CD4-positive, alpha-beta T cell treated with Interleukin-17A for 1 hour (primary cell): ENCODE measurements at places on chromosomes 13 and 19.

DNA sequence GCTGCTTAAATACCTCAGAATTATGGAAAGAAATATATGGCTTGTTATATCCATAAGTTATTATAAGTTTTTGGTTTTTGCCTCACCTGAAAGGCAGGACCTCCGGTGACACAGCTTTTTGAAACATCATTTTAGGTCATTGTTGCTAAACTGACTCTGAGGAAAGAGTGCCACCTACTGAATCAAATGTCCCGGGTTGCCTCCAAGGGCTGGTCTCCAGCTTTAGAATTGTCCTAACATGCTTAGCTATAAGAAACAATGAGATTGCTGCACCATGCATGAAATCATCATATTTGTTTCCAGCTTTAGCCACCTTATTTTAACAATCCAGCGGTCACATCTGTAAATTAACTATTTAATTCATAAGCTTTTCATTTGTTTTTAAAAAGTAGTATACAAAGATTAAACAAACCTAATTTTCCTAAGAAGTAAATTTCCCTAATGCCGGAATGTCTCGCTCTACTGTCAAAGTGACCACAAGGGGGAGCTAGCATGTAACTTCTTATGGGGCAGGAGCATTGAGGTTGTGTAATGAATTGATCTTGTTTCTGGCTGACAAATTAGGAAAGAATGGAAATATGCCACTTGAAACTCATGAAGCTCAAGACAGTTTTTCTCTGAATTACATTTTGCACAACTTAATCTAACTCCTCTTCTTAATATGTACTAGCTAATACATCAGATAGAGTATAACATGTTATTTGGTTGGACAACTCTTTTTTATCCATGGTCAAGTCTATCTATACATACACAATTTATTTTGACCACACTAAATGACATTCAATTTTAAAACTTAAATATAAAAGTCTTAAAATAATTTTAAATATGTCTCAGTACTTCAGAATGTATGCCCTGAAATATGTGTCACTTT lies 6.7 kb upstream of the PCDH17 start:
- peak; percentile 29 for DNase-seq

GRCh38 chr19:2032296-2032941 lies 16.9 kb upstream of the BTBD2 start:
- DNase-seq, result peak; percentile 63

DNA sequence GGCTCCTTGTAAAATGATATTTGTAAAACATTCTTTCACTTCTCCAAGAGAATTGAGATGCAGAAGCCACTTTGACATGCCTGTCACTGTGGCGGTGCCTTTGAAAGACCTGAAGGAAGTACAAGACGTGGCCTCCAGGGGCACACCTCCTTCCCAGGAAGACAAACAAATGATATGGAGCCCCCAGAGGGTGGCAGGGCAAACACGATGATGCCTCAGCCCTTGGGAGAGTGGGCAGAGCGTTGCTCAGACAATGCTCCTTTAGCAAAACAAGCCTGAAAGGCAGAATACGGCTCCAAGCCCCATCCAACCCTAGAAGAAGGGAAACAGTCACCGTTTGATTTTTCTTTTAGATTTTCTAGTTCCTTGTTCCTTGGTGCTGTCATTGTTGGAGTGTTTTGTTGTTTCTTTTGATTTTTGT lies 9.2 kb upstream of the ATP12A start:
- DNase-seq, result peak; percentile 8

GRCh38 chr13:87669379-87669978 lies 1.7 kb upstream of the SLITRK5 start:
- DNase-seq, result peak; percentile 19

DNA sequence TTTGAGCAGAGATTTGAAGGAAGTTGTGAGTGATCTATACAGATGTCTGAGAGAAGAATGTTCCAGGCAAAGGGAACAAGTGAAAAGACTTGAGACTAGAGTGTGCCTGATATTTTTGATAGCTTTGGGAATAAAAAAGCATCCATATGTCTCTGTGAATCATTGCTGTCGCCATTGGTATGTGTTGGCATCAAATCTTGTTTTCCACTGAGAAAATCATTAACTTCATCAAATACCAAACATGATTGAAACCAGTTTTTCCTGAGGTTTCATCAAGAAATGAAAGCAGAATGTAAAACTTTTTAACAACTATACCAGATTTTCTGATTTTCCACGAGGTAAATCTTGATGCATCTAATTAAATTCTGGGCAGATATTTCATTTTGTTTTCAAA lies 862.6 kb downstream of the DIAPH3 start:
- DNase-seq, result no peak

- DNase-seq, result no peak
Measured at GRCh38 chr13:46553521-46553885, 533 bp downstream of the LRCH1 start.

- DNase-seq, result no peak
Measured at GRCh38 chr13:109213714-109214113, 572.7 kb downstream of the IRS2 start.

- no peak for DNase-seq
Measured at GRCh38 chr19:32337084-32337808, 8.2 kb upstream of the ZNF507 start.

DNA sequence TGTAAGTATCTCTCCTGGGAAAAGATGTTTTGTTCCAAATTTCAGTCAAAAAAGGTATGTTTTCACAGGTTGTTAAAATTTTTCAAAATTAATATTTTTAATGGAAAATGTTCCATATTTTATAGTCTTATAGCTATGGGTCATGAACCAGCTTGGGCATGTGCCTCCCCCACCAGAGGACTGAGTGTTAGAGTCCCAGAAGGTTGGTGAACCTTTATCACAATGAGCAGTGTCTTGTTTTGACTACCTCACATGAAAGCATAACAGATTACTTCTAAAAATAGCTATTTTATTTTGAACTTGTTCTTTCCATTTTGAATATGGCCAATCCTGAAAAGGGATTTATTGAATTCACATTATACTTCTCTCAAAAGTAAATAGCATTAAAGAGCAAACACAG lies 112.5 kb upstream of the TSC22D1 start:
- DNase-seq, result no peak

GRCh38 chr19:12411893-12412292 lies 10.8 kb upstream of the ZNF799 start:
- DNase-seq, result no peak

DNA sequence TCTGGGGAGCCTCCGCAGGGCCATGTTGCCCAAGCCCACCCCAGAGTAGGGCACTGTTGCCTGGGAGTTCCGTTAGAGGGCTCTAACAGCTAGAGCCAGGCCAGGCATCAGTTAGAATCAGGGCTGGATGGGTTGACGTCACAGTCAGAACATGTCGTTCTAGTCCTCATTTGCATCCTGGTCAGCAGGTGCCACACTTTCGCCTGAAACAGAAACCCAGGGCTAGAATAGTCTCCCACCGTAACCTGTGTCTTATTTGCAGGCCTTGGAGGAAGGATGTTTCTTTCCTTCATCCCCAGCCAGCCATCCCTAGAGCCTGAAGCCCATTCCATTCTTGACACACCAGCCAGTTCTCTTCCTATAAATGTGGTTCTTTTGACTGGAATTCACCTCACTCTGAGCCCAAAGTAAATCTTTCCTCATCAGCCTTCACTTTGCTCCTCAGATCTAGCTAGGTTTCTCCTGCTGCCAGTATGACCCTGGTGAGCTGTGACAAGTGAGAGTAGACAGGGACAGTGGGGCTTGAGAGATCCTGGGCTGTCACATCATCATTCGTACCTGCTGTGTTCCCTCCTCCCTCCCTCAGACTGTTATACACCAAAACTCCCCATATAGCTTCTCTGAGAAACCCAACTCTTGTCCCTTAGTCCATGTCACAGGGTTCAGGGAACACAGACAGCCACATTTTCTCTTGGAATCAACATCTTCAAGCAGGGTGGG lies 12.2 kb upstream of the CCDC97 start:
- peak; percentile 61 for DNase-seq

DNA sequence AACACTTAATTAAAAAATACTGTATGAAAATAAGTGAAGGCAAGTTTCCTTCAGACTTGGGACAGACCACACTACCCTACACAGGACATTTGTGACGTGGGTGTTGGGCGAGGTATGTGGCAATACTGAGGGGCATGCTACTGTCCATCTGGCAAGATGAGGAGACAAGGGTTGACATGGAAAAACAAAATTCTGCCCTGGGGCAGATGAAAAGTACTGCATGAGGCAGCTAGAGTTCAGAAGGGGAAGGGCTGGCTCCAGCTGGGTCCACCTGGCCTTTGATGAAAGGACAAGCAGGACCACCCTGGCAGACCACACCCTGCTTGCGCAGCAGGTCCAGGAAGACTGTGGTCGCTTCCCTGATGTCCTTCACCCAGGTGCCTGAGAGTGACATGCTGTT lies 43.2 kb downstream of the LATS2 start:
- no peak for DNase-seq

DNA sequence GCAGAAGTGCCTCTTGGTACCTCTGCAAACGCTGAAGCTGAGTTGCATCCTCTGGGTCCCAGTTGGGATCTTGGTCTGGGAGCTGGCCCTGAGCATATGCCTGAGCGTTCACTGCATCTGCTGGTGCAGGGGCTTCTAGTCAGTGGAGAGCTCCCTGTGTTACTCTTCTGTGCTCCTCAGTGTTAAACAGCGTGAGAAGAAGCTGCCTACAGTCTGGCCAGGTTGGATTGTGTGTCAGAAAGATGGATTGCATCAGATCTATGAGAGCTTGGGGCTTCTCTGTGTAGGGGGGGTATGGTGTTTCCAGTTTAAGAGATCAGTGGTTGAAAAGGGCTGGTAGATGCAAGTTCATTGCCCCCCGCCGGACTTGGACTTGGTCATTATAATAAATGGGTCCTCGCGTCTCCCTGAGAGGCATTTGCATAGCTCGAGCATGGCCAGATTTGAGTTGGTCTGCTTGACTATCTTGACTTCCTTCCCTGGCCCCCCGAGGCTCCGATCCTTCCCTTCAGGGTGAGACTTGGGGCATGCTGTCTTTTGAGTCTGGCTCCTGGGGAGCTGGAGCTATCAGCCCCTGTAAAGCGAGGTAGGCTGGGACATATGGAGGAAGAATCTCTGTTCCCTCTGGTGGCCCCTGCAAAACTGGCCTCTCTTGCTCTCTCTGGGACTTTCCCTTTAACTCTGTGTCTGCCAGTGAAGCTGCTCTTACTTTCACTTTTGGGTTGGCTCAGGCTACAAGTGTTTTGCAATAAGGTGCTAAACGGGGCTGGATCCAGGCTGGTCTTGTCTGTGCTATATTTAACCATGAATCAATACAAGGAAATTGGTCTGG lies 52.9 kb downstream of the OR10H4 start:
- DNase-seq, result peak; percentile 64

DNA sequence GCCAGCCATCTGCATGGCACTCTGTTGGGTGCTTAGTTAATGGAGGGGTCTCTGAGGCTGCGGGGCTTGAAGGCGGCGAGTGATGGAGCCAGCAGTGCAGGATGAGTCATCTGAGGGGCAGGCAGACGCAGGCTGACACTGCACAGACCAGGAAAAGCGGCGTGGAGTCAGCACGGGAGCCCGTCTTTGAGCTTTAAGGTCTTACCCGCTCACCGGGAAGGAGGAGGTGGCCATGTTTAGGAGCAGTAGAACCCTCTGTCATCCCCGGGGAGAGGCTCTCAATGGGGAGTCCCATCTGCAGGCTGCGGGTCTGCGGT lies 13.1 kb downstream of the NAXD start:
- DNase-seq, result no peak

- DNase-seq, result no peak
Measured at GRCh38 chr19:18782559-18783225, 8.4 kb downstream of the COMP start.

- DNase-seq, result no peak
Measured at GRCh38 chr13:47673009-47673850, 327.8 kb downstream of the SUCLA2 start.

DNA sequence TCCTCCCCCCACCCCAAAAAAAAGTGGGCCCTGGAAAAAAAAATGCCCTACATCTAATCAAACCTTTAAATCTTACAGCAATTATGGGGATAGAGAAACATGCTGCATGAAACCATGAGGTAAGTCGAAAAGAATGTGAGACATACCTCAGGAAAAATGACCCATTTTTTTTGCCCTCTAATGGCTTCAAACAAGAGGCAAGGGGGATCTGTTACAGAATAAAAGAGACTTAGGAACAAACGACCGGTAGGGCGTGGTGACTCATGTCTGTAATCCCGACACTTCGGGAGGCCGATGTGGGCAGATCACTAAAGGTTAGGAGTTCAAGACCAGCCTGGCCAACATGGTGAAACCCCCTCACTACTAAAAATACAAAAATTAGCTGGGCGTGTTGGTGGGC lies 8.4 kb downstream of the RGL3 start:
- DNase-seq, result no peak

GRCh38 chr19:17448131-17448967 lies at the start of gene TMEM221:
Gene TMEM221 (minus strand): TSS chr19:17448668. CDS start chr19:17448462, 206 bp downstream.
- DNase-seq, result peak; percentile 67

GRCh38 chr13:73998631-73999030 lies 135.6 kb downstream of the KLF12 start:
- no peak for DNase-seq

DNA sequence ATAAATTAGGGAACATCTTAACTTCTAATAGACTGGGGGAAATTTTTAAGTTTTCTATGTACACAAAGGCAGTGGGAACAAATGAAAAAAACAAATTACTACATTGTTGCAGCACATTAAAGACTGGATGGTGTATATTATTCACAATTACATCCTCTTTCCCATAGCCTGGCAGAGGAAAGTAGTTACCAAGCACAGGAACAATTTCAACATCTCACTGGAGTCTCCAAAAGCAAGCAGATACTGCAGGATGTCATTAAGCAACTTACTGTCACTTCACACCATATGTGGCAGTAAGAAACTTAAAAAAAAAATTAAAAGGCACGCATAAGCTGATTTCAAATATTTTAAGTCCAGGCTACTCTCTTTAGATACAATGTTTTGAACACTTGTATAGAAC lies 6.4 kb upstream of the EFNB2 start:
- no peak for DNase-seq

DNA sequence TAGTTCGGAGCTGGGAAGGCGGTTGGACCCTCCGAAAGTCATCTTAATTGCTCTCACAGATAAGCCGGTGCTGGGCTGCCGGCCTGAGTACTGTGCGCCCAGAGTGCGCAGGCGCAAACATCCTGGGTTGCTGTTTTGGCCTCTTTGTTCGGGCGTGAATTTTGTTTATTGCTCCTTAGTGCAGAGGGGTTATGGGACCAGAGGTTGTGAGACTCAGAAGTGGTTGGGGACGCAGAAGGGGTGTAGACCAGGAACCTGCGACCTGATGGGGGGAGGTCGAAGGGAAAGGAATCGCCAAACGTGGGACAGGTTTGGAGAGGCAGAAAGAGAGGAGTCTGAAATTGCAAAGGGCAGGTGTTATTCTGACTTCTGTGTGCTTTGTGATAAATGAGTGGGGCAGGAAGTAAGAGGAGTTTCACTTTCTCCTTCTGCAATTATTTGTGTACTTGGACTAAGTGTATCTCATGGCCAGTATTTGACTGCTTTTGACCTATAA lies 607 bp upstream of the ZNF566 start:
- peak; percentile 88 for DNase-seq

DNA sequence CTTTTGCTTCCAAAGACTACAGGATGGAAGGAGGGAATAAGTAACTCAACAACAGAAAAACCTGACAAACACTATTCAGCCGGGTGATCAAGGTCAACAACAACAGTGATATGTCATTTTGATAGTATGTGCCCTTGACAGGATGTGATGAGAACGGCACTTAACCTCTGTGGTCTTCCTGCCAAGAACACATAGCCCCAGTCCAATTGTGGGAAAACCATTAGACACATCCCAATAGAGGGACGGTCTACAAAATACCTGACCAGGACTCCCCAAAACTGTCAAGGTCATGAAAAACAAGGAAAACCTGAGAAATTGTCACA lies 43.1 kb upstream of the AMER2 start:
- DNase-seq, result no peak
